ENCODE measurements at places on chromosomes 5 and 9.

- DNase-seq: no peak
These were observed 19.3 kb upstream of the ADAM19 start for GRCh38 chr5:157594675-157595459.

DNA sequence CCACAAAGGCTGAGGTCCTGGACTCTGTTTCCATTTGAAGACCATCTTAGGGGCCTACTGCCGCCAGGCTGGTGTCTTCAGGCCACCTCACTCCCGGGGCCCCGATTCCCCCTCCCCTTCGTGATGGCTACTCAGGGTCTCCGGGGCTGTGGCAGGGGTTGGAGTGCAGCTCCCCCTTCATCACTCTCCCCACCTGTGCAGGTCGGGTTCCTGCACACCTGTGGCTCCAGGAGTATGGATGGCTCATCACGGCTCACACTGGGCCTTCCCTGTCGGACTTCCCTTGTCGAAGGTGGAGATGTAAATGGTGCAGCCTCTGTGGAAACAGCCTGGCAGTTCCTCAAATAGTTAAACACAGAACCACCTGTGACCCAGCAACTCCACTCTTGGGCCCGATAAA lies 11.9 kb downstream of the LCN9 start:
- no peak for DNase-seq

DNA sequence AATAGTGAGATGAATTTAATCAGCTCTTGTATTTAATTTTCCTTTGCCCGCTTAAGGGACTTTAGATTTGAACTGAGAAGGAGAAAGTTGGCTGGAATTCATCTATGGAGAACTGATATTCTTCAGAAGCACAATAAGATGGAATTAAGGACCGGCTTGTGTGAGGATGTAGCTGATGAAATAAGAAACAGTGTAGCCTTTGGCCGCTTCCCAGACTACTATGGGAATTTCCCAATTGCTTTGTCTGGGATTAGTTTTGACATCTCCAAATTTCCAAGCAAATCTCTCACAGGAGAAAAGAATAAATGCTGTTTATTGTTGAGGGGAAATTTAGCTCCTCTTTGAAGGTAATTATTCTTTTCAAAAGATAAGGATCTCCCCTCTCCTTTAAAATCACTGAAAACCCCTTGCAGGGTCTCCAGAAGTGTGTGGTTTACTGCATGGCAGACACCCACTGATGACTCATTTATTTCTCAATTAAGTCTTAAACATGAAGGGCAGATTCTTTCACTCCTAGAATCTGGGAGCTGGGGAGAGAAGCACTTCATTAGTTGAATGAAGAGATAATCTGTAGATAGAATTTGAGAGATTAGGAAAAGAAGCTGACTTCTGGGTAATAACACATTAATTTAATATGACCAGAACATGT lies 606.5 kb upstream of the ADAMTS16 start:
- DNase-seq: no peak

- peak; percentile 85 for DNase-seq
These were observed 27.6 kb upstream of the CDKN2AIPNL start for GRCh38 chr5:134439210-134439654.

GRCh38 chr5:55021821-55022220 lies 2.2 kb upstream of the GZMK start:
- peak; percentile 79 for DNase-seq
